T-helper 2 cell treated with Interferon-gamma antibody and Interleukin-4, amounts not matched to agents 100 ng/mL and 5 ng/mL, for 36 hours (primary cell): ENCODE measurements at places on chromosomes 12 and 14. TPM values are rescaled to one million over a fixed set of nuclear protein-coding genes. Genes with fewer than 3 reads are reported as not detected.

CD163 gene
- not detected in 2 replicates for total RNA-seq

FGD4 gene
- total RNA-seq = 0.16 and 0.48 TPM in 2 replicates

DIO3 gene
- total RNA-seq = not detected in 2 replicates

FAM186B gene
- 0.16 TPM in 1 of 2 replicates, not detected in the other for total RNA-seq

PRH2 gene
- not detected in 2 replicates for total RNA-seq

ACSM4 gene
- not detected in 2 replicates for total RNA-seq

CCDC184 gene
- total RNA-seq = not detected in 2 replicates

AQP6 gene
- total RNA-seq = not detected in 2 replicates

REM2 gene
- total RNA-seq = 0.34 and 0.48 TPM in 2 replicates

SPIC gene
- total RNA-seq = not detected in 2 replicates

COPS7A gene
- total RNA-seq = 23.5 and 26.6 TPM in 2 replicates

TMPRSS12 gene
- total RNA-seq = not detected in 2 replicates

RNASE7 gene
- total RNA-seq = not detected in 2 replicates

ASB2 gene
- 55.8 and 58.1 TPM in 2 replicates for total RNA-seq

CCDC177 gene
- not detected in 2 replicates for total RNA-seq

CD27 gene
- 59.0 and 60.3 TPM in 2 replicates for total RNA-seq

HIGD1C gene
- not detected in 2 replicates for total RNA-seq

GPR162 gene
- total RNA-seq = 0.18 and 0.32 TPM in 2 replicates

TAS2R30 gene
- 3.7 and 3.8 TPM in 2 replicates for total RNA-seq

GUCY2C gene
- not detected in 2 replicates for total RNA-seq

OAS1 gene
- total RNA-seq = 77.2 and 78.3 TPM in 2 replicates

ADAMTS20 gene
- not detected in 2 replicates for total RNA-seq

CACNA1C gene
- 0.09 and 0.14 TPM in 2 replicates for total RNA-seq

BATF gene
- total RNA-seq = 49.5 and 56.0 TPM in 2 replicates

PMEL gene
- total RNA-seq = 0.20 and 0.25 TPM in 2 replicates
